Smooth muscle cell of the coronary artery (primary cell): ENCODE measurements at places on chromosomes 3 and 15. TPM values are rescaled to one million over a fixed set of nuclear protein-coding genes. Genes with fewer than 3 reads are reported as not detected.

The SLC9C1 gene
- 0.70 and 0.75 TPM in 2 replicates for total RNA-seq

The ITGB5 gene
- 339 and 499 TPM in 2 replicates for total RNA-seq

The TP63 gene
- total RNA-seq = 2.2 TPM in 1 of 2 replicates, not detected in the other

The MINAR1 gene
- 0.47 and 0.98 TPM in 2 replicates for total RNA-seq

The CCNB2 gene
- total RNA-seq = 2.6 and 10.1 TPM in 2 replicates

The MUC13 gene
- not detected in 2 replicates for total RNA-seq

The CCDC191 gene
- total RNA-seq = 1.4 and 3.3 TPM in 2 replicates
